ENCODE measurements at places on chromosomes 4 and X.

GRCh38 chrX:131626681-131627296 is 82.9 kb downstream of the OR13H1 start:
- DNase-seq, result peak; percentile 24

DNA sequence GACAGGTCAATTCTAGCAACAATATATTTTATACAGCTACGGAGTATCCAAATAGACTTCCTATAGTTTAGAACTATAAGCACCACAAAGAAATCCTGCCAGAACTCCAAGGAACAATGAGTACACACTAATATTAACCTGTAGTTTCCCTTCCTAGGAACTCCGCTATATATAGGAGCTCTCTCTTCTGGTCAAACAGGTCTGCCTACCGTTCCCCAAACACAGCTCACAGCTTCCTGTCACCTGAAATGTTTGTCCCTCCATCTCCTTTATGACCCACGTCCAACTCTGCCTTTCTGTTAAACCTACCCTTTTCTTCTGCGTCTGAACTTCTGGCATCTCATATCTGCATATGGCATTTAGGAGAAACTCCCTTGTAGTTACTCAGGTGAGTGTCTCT is 10.5 kb upstream of the GJB1 start:
- DNase-seq, result no peak

DNA sequence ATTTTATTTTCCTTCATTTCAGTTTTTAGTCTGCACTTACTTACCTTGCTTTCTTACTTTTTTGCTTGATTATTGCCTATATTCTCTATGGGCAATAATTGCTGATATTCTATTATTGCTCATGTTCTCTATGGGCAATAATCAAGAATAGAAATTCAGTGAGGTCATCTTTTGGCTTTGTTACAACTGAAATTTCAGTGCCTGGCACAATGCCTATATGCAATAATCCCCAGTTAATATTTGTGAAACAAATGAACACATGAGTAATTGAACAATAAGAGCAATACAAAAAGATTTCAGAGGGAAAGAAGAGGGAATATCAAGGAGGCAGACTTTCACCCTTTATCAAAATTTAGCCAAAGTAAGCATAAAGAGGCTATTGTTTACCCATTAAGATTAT is 48.6 kb upstream of the ARSJ start:
- DNase-seq, result peak; percentile 23

GRCh38 chr4:67624939-67625338 is 66.4 kb downstream of the STAP1 start:
- no peak for DNase-seq

DNA sequence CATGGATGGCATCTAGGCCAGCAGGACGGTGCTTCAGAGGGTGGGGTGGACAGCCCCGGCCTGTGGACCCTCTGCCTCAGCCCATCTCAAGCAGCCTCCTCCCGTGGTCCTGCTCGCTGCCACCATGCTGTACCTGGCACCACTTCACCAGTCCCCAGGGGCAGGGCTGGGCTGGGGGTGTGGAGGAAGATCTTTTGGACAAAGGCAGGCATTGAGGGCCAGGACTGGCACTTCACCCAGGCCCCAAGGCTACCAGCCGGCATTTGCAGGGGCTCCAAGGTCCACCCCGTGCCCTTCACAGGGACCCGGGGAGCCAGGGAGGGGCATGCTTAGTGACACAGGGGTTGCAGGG is 713 bp downstream of the PLXNB3 start:
- no peak for DNase-seq

DNA sequence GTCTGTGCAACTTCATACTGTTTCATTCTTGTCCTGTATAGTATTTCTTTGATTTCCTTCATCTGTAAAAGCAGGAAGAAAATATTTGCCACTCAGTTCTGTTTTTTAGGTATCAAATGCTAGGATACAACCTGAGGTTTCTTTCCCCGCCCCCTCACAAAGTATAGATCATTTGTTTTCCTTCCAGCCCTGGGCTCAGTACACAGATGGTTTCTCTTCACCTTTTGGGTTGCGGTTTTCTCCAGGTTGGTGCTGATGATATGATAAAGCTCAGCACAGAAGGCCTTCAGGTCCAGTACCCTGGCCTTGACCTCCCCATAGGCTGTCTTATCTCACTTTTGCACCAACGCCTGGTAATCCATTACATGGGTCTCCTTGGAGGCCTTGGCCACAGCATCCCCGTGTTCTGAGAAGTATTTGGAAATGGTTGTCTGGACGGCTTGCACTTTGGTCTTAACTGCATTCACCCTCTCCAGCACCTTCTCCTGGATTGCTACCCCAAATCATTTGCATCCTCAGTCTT is 35.2 kb downstream of the PTTG2 start:
- no peak for DNase-seq

DNA sequence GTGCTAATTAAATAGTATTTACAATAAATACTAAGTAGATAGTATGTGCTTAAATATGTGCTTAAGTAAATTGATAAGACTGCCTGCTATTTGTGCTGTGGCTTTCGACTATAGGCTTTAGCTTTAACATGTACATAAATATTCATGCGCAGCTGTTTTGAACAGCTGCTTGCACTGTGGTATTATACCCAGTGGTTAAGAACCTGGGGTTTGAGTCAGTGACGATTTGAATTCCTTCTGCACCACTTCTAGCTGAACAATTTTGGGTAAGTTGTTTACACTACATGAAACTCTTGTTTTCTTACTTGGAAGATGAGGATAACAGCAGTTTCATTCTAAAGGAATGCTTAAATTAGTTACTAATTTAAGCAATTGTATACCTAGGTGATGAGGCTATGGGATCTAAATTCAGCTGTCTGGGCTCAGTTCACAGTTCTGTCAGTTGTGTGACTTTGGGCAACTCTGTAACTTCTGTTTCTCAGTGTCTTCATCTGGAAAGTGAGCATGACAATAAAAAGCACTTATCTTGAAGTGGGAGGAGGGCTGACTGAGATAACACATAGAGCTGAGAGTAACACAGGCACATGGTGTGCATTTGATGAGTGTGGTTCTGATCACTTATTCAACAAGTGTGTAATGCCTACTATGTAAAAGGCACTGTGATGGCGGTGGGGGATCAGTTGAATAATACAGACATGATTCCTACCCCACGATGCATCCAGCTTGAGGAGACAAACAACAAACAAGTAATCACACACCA is 37.0 kb downstream of the HPGDS start:
- DNase-seq, result no peak

DNA sequence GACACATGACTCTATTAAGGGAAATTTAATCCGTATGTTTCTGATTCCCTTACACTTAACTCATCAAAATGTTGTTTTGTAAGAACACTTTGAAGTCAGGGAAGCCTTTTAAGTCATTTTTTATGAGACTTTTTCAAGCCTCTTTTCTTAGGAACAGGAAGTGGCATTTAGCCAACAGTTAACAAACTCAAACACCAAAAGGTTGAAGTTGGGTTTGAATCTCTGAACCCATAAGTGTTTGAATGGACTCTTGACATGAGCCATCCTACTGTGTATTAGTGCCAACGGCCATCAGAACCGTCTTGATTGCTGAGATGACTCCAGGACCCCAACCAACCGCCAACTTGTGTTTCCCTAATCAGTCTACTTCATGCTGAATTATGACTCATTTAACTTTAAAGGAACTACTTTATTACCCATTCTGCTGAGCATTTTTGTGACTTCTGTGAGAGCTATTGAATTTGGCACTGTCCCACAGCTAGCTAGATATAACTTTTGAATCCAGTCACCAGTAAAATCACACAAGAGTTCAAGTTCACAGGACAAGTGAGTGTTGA is 209.1 kb upstream of the FAT1 start:
- DNase-seq, result peak; percentile 20

- peak; percentile 95 for DNase-seq
Measured at GRCh38 chrX:116272322-116272721, 101.8 kb downstream of the AGTR2 start.

DNA sequence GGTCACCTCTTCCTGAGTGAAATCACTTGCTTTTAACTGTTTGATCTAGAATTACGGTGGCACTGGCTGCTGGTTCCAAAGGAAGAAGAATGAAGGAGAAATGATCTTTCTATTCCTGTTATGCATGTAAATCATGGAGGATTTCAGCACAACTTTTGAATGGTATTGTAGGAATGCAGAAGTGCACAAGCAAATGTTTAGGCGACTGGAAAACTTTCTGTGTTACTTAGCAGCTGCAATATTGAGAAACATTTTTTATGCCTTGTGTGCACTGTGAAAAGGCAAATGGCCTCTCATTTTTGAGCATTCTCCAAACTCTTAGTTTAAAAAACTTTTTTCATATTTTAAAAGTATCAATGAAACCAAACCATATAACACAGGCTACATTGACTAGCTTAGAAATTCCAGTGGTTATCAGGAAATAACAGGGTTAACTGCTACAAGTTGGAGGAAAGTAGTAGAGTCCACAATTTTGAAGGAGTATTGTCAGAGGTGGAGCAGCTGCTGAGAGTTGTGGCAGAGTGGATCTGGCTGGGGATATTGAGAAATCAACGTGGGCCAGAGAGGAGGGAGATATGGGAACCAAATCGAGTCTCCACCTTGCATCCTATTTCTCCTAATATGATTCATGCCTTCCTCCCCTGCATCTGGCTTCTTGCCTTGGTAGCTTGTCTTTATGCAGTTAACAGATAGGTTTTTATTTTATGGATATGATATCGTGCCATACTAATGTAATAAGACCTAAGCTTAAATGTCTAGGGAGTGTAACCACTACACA is 32.0 kb upstream of the FHL1 start:
- DNase-seq, result peak; percentile 16

DNA sequence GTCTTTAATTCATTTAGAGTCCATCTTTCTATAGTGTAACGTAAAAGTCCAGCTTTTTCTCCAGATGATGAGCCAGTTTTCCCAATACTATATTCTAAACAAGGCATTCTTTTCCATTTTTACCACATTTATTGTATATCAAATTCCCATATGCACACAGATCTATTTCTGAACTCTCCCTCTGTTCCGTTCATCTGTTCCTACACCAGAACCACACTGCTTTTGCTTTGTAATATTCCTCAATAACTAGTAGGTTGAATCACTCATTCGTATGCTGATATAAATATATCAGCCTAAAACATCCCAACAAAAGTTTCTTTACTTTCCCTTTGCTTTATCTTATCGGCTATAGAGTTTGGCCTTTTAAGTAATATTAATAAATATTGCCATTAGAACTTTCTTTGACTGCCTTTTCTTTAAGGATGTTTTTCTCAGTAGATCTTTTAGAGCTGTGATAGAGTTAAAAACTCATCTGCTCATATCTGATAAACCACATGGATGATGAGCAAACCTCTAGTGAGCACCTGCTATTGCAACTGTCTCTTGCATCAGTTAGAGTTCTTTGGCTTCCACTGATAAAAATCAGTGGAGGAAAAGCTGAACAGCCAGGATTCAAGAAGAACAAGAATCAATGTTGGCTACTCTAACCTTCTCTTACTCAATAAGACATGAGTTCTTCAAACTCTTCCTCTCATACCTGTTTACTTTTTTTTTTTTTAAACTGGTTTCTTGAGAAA is 13.1 kb upstream of the RPL34 start:
- DNase-seq, result no peak

GRCh38 chr4:158192439-158193158 is 17.7 kb upstream of the TMEM144 start:
- no peak for DNase-seq

- DNase-seq, result peak; percentile 30
Measured at GRCh38 chr4:138398322-138398721, 156.2 kb upstream of the SLC7A11 start.

- DNase-seq, result peak; percentile 50
Measured at GRCh38 chr4:147530723-147531122, 49.8 kb downstream of the EDNRA start.
